Neural crest cell (in vitro differentiated cells): ENCODE measurements at places on chromosomes 2 and 18. TPM values are rescaled to one million over a fixed set of nuclear protein-coding genes. Genes with fewer than 3 reads are reported as not detected.

Gene STK16
- 28.5 and 31.2 TPM in 2 replicates for total RNA-seq

Gene EML4
- total RNA-seq = 72.0 and 72.2 TPM in 2 replicates

Gene PLB1
- total RNA-seq = 0.16 TPM in 1 of 2 replicates, not detected in the other

Gene SLC4A5
- total RNA-seq = 1.3 and 3.0 TPM in 2 replicates

Gene LIPT1
- 6.8 and 8.2 TPM in 2 replicates for total RNA-seq

Gene FBXO48
- total RNA-seq = 1.6 and 1.7 TPM in 2 replicates

Gene MERTK
- 3.3 and 4.4 TPM in 2 replicates for total RNA-seq

Gene ANKRD30B
- not detected in 2 replicates for total RNA-seq

Gene GULP1
- 39.1 and 43.8 TPM in 2 replicates for total RNA-seq

Gene TEX44
- not detected in 2 replicates for total RNA-seq

Gene ALPP
- not detected in 2 replicates for total RNA-seq

Gene CHRNG
- total RNA-seq = not detected in 2 replicates

Gene GCKR
- 0.42 TPM in 1 of 2 replicates, not detected in the other for total RNA-seq

Gene ITPRIPL1
- 24.2 and 25.6 TPM in 2 replicates for total RNA-seq

Gene OBSL1
- total RNA-seq = 122 and 123 TPM in 2 replicates

Gene GKN2
- not detected in 2 replicates for total RNA-seq

Gene PLA2R1
- total RNA-seq = 0.09 and 0.18 TPM in 2 replicates

Gene CDH2
- 234 and 238 TPM in 2 replicates for total RNA-seq

Gene MYOM1
- total RNA-seq = 0.89 and 1.4 TPM in 2 replicates

Gene FAM237A
- total RNA-seq = not detected in 2 replicates

Gene UGT1A6
- not detected in 2 replicates for total RNA-seq

Gene HOXD1
- total RNA-seq = not detected in 2 replicates

Gene RANBP2
- 73.8 and 73.9 TPM in 2 replicates for total RNA-seq

Gene ATP5MC3
- 268 and 281 TPM in 2 replicates for total RNA-seq

Gene GGCX
- 43.4 and 43.7 TPM in 2 replicates for total RNA-seq

Gene TCF7L1
- 40.3 and 41.8 TPM in 2 replicates for total RNA-seq

Gene PTPN4
- total RNA-seq = 39.3 and 46.8 TPM in 2 replicates

Gene MC2R
- total RNA-seq = not detected in 2 replicates
